ENCODE measurements at places on chromosomes 12 and 14.

DNA sequence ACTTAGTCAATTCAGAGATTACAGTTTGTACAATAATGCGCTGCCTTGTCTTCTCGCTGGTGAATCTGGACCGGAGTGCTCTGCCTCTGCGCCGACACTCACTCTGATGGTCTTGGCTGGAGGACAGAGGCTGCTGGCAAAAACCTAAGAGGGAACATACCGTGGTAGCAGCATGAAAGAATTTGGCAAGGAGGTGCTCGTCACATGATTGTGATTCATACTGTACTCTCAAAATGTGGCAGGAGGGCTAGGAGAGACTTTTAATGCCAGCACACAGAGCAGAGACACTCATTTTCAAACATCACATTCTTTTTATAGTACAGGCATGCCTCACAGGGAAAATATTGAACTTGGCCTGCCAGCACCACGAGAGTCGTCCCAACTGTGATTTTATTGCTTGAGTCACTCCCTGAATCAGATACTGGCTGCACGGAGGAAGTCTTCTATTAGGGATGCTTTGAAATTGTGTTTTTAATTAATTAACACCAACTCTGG lies 67.8 kb downstream of the HMGA2 start:
- peak; percentile 100 for DNase-seq

GRCh38 chr14:78933948-78934524 lies 763.9 kb downstream of the NRXN3 start:
- DNase-seq: no peak

DNA sequence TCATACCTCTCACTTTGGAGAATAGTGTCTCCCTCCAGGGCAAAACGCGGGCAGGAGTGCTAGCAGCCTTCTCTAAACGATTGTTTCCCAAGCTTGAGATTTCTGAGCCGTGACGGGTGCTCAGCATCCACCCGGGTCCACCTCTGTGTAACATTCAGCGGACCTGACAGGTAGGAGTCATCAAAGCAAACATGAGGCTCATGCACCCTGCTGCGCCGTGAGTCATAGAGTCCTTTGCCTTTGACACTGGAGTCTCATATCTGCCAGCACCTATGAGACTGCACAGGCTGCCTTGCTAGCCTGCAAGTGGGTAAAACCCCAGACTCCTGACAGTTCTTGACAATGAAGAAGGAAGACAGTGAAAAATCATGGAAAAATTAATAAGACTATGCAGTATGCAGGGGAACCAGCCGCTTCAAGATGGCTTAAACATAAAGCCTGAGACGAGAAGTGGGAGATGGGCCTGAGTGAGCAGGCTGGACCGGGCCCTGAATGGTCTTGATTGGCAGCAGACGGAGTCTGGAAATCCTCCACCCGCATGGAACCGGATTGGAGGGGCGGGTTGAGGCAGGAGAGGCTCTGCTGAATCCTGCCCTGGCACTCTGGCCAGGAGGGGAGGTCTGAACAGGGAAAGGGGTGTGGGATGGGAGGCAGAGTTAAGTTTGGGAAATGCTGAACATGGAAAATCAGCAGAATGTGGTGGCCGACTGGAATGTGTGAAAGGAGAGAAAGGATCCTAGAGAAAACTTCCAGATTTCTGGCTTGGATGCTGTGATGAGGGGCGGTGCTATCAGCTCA lies 54.2 kb downstream of the LGMN start:
- DNase-seq: no peak

DNA sequence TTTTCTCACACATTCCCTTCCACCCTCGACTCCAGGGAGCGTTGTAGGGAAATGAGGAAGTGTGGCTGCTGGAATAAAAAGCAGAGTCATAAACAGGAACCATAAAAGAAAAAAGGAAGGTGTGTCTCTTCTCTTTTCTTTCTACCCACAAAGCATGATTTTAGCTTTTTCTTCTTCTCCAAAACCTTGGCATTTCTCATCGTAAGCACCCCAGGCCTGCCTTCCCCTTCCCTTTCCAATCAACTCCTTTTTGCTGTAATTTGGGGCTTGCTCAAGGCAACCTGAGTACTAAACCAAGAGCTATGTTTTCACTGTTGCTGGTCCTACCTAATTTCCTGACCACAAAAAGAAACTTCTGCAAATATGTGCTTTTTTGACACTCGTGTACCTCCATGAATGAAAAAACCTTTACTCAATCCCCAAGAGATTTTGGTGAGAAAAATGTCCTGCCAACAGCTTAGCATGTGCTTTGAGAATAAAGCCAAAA lies 9.2 kb downstream of the PLBD1 start:
- no peak for DNase-seq

- no peak for DNase-seq
Observed at GRCh38 chr12:122850695-122851350, 15.6 kb downstream of the HIP1R start.

DNA sequence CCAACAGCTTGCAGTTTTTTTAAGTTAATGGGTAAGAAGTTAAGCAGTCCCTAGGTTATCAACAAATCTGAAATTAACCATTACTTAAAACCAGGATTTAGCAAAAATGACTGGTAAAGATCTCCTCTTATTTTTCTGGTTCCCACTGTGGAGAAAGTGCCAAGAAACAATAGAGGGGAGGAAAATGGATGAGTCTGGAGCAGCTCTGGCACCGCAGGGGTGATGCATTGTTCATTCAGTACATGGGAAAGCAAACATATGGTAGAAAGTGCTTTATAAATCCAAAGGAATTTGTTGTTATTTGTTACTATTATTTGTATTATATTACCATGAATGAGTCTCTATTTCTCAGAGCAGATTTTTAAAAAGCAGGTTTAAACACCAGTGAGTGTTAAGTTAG lies 92.2 kb downstream of the DYRK2 start:
- no peak for DNase-seq

Measured in GM04503 (cell line).